ENCODE measurements at places on chromosomes 7 and 10. TPM values are rescaled to one million over a fixed set of nuclear protein-coding genes. Genes with fewer than 3 reads are reported as not detected.

PLCE1 gene
- 11.4 TPM for total RNA-seq

FAM131B gene
- 6.9 TPM for total RNA-seq

DNA sequence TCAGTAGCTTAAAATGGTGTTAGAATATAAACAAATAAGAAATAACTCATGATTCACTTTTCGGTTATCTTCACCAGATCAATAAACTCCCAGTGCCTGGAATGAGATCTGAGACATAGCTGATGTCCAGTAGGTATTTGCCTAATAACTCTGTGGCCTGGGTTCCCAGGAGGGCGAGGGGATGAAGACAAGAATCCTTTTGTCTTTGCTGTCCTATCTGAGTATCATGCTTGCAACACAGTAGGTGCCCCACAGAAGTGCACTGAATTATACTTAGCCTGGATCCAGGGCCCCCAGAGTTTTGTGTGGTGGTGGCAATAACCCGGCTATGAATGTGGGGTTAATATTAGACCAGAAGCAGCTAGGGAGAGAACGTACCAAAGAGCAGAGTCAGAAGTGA, 350.1 kb upstream of the AOAH start:
- peaks cover 12% of the 10 kb centered on the region for H3K27me3 ChIP-seq
- DNase-seq = no peak
- H3K36me3 ChIP-seq = no peaks in the 10 kb centered on the region
- no peaks in the 10 kb centered on the region for H3K4me1 ChIP-seq

- H3K4me3 ChIP-seq = no peak overlapping the region
- no peaks in the 10 kb centered on the region for H3K27me3 ChIP-seq
- no peaks in the 10 kb centered on the region for H3K36me3 ChIP-seq
- no peak for DNase-seq
- H3K4me1 ChIP-seq = no peaks in the 10 kb centered on the region
These were observed 240.7 kb downstream of the COBL start for GRCh38 chr7:51075681-51076580.

SLC39A12 gene
- total RNA-seq = not detected

- H3K27ac ChIP-seq = 0 out of 2 replicates have a peak overlapping the region, but pooled peaks have one; percentile 18
- H3K27me3 ChIP-seq = no peaks in the 10 kb centered on the region
- DNase-seq = no peak
- peaks cover 14% of the 10 kb centered on the region for H3K4me1 ChIP-seq
These were observed 7.7 kb downstream of the USP6NL start for GRCh38 chr10:11603741-11604140.

GRCh38 chr7:140153666-140154161, 23.1 kb downstream of the KDM7A start:
- DNase-seq = no peak
- no peaks in the 10 kb centered on the region for H3K4me1 ChIP-seq
- no peak overlapping the region for H3K4me3 ChIP-seq
- H3K27me3 ChIP-seq = no peaks in the 10 kb centered on the region

LEP gene
- not detected for total RNA-seq

DNA sequence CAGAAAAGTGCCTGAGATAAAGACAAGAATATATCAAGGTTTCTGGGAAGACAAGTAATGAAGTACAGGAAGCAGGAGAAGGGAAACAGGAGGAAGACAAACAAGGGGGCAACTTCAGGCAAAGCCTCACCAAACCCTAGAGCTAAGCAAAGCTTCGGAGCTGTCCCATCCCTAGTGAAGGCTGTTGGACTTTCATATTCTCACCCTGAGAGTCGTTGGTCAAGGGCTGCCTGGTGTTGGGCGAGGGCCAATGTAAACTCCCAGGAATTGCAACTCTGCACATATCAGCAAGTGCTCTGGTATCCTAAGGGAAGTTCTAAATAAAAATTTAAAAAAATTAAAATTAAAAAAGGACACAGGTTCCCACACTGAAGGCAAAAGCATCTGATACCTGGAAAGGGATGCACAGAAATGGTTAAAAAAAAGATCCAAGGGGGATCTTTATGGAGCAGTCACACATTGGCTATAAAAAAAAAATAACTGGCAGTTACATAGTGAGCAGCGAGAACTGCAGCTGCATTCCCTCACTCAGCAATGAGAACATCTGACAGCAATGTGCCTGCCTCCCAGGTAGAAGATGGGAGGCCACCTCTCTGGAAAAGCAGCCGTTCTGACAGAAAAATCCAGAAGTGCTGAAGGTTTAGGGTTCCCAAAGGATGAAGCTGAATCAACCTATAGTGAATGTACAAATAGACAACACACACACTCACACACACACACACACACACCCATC, 304.7 kb downstream of the WDR11 start:
- DNase-seq = no peak
- no peaks in the 10 kb centered on the region for H3K4me1 ChIP-seq
- no peaks in the 10 kb centered on the region for H3K27me3 ChIP-seq
- no peak overlapping the region for H3K4me3 ChIP-seq
- no peaks in the 10 kb centered on the region for H3K36me3 ChIP-seq
- no peak overlapping the region for H3K27ac ChIP-seq

DNA sequence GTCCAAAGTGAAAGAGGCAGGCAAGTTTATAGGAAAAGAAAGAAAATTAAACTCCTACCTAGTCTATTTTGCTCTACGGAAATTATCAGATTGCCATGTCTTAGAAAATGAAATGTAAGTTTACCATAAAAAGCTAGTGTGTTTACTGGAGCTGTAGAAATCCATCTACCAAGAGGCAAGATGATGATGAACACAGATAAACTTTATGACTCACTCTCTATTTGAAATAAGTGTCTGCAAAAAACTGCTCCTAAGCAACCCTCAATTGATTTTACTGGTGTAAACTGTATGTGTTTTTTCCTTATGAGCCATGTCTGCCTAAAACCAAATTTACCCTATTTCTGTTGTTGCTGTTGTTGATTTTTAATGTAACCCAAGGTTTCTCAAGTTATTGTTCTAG, 73.8 kb upstream of the TMEM106B start:
- peak; percentile 37 for DNase-seq
- H3K27ac ChIP-seq = no peak overlapping the region
- H3K4me1 ChIP-seq = peaks cover 9% of the 10 kb centered on the region

ADCYAP1R1 gene
- not detected for total RNA-seq

GRCh38 chr7:88001744-88002530, 67.9 kb downstream of the ADAM22 start:
- H3K4me3 ChIP-seq = no peak overlapping the region
- H3K27me3 ChIP-seq = no peaks in the 10 kb centered on the region

DNA sequence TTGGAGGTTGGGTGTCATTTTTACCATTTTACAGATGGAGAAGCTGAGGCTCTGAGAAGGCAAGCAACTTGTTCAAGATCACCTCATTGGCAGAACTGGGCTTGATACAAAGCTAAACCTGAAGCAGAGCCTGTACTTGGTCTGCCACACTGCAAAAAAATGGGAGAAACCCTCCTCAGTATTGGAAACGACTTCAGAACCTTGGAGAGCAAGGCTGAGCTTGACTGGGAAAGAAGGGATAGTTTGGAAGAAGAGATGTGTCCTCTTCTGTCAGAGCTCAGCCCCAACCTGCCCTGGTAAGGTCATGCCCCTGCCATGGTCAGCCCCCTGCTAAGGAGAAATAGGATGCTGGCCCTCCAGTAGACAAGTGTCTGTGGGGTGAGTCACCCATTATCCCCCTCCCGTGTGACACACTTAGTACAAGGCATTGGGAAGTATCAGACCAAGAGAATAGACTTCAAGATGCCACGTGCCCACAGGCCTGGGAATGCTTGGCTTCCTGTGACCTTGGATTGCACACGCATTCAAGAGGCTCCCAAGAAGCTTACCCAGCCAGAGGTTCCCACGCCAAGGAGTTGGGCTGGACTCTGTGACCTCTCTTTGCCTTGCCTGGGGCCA, 56.2 kb upstream of the SMNDC1 start:
- peaks cover 52% of the 10 kb centered on the region for H3K4me1 ChIP-seq
- no peaks in the 10 kb centered on the region for H3K36me3 ChIP-seq
- H3K27me3 ChIP-seq = no peaks in the 10 kb centered on the region
- H3K4me3 ChIP-seq = no peak overlapping the region
- no peak overlapping the region for H3K27ac ChIP-seq

THNSL1 gene
- total RNA-seq = 2.7 TPM
